ENCODE measurements at places on chromosomes 7 and 10.

DNA sequence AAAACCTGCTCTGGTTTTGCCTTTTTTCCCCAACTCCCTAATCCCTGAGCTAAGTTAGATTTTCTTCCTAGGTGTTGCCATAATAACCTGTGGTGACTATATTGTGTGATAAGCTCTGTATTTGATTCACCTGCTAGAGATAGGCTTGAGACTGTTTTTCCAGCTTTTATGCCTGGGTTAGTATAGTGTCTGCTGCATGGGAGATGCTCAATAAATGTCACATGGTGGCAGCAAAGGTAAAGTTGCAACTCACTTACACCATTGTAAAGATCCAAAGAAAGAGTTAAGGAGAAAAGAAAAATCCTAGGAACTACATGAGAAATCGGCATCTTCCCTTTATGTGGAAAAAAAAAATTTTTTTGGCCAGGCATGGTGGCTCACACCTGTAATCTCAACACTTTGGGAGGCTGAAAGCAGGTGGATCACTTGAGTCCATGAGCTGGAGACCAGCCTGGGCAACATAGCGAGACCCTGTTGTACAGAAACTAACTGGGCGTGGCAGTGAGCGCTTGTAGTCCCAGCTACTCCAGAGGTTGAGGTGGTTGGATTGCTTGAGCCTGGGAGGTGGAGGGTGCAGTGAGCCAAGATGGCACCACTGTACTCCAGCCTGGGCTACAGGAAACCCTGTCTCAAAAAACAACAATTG is 3.7 kb downstream of the CCNJ start:
- H3K4me1 ChIP-seq = peaks cover 55% of the 10 kb centered on the region
- peaks cover 54% of the 10 kb centered on the region for H3K36me3 ChIP-seq
- DNase-seq = no peak

- no peak overlapping the region for H3K4me3 ChIP-seq
- H3K4me1 ChIP-seq = no peaks in the 10 kb centered on the region
- no peaks in the 10 kb centered on the region for H3K27me3 ChIP-seq
- no peak overlapping the region for H3K27ac ChIP-seq
- DNase-seq = no peak
Measured at GRCh38 chr10:132833421-132834111, 47.6 kb upstream of the NKX6-2 start.

DNA sequence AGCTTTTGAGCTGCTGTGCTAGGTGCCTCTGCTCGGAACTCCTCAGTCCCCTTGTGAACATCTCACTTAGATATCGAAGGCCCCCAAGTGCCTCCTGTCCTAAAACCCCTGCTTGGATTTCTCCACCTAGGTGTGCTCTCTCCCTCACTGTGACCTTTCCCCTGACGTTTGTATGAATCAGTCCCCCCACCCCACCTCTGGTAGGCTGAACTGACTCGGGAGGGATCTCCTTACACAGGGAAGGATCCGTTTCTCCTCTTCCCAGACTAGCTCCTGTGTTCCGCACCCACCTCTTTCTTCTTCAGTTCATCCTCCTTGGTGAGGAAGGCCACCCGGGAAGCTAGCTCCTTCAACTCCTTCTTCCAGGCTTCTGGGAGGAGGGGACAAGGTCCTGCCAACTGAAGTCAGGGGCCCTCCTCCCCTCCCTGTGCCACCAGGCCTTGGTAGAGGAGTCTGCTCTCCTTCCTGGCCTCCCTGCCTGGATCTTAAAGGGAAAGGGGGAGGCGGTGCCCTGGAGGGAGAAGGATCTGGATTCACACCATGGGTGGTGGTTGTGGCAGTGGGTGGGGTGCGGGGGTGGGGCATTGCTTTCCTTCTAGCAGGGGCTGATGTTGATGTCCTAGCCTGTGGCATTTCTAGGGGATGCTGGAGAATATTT is 6.8 kb downstream of the TBATA start:
- no peaks in the 10 kb centered on the region for H3K27me3 ChIP-seq
- no peak overlapping the region for H3K4me3 ChIP-seq
- no peak overlapping the region for H3K27ac ChIP-seq
- no peak for DNase-seq

DNA sequence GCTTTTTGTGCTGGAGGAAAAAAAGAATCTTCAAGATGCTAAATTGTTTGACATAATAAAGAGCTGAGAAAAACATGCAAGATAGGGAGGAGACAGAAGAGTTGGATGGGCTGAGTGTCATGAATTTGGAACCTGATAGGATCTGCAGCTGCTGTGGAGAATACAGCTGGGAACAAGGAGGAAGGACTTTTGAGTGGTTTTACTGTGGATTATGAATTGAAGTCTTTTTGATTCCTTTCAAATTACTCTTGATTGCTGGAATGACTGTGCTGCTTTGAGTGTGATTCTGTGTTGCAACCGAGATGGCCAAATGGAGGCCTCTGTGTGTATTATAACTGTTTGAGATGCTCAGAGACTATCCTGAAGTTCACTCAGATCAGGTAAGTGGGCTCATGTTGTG is 4.0 kb downstream of the EFCAB10 start:
- H3K4me1 ChIP-seq = peaks cover 4% of the 10 kb centered on the region
- no peak overlapping the region for H3K4me3 ChIP-seq
- H3K27ac ChIP-seq = no peak overlapping the region
- H3K27me3 ChIP-seq = peaks cover 9% of the 10 kb centered on the region
- no peak for DNase-seq

- no peak for DNase-seq
- no peak overlapping the region for H3K4me3 ChIP-seq
- H3K27ac ChIP-seq = no peak overlapping the region
- no peaks in the 10 kb centered on the region for H3K27me3 ChIP-seq
- peaks cover 17% of the 10 kb centered on the region for H3K4me1 ChIP-seq
Measured at GRCh38 chr10:124798781-124799180, 2.8 kb upstream of the ABRAXAS2 start.

GRCh38 chr10:26436848-26437247 is 1.3 kb upstream of the APBB1IP start:
- peaks cover 10% of the 10 kb centered on the region for H3K36me3 ChIP-seq
- H3K4me3 ChIP-seq = peak overlapping the region; percentile 95
- DNase-seq = no peak
- H3K27me3 ChIP-seq = no peaks in the 10 kb centered on the region

GRCh38 chr7:35726654-35727053 is 31.7 kb upstream of the HERPUD2 start:
- H3K27ac ChIP-seq = peak overlapping the region; percentile 18
- DNase-seq = no peak
- peaks cover 91% of the 10 kb centered on the region for H3K4me1 ChIP-seq
- H3K27me3 ChIP-seq = no peaks in the 10 kb centered on the region
- H3K36me3 ChIP-seq = no peaks in the 10 kb centered on the region
- no peak overlapping the region for H3K4me3 ChIP-seq

DNA sequence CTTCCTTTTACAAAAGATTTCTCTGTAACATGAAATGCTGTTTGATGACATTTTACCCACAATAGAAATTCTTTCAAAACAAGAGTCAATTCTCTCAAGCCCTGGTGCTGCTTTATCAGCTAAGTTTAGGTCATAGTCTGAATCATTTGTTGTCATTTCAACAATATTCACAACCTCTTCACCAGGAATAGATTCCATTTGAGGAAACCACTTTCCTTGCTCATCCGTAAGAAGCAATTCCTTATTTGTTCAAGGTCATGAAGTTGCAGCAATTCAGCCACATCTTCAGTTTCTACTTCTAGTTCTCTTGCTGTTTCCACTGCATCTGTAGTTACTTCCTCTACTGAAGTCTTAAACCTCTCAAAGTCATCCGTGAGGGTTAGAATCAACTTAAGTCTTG is 315.3 kb downstream of the TYW1 start:
- no peak for DNase-seq
- H3K4me1 ChIP-seq = no peaks in the 10 kb centered on the region
- H3K36me3 ChIP-seq = peaks cover 56% of the 10 kb centered on the region
- H3K27ac ChIP-seq = no peak overlapping the region
- no peak overlapping the region for H3K4me3 ChIP-seq
- no peaks in the 10 kb centered on the region for H3K27me3 ChIP-seq

GRCh38 chr7:129785685-129786514 is 166.9 kb downstream of the UBE2H start:
- no peak overlapping the region for H3K27ac ChIP-seq
- H3K4me3 ChIP-seq = peak overlapping the region; percentile 50
- peaks cover 2% of the 10 kb centered on the region for H3K36me3 ChIP-seq
- peaks cover 39% of the 10 kb centered on the region for H3K4me1 ChIP-seq
- DNase-seq = no peak

DNA sequence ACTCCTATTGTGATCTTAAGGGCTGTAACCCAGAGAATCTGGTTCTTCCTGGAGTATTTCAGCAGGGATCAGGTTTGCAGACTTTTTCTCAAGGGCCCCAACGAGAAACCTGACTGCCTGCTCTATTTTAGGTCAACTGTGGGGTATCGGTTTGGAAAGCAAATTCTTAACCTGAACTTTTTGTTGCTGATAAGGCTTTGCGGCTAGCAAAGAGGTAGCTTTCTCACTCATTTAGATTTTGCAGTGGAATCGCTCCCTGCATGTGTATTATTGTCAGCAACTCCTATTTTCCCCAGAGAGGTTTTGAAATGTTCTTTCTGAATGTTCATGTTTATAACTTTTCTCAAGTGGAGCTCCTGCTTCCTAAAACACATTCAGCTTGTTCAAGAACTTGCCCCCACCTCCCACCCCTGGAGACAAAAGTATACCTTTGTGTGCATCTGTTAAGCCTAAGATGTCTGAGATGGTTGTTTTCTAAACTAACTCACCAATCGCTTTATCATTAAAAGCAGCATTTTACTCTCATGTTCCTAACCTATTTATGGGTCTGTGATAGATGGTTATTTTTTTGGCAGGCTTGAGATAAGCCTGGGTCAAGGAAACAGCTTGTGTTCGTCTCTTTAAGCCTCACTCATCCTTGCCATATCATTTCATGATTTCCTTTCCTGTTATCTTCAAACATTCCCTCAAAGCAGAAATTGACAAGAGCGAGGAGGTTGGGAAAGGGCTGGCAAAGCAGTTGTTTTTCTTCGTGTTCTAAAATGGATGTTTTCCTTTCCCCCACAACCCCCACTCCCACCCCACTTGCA is 129.8 kb downstream of the BAMBI start:
- no peaks in the 10 kb centered on the region for H3K36me3 ChIP-seq
- no peak overlapping the region for H3K4me3 ChIP-seq
- H3K27me3 ChIP-seq = peaks cover 26% of the 10 kb centered on the region
- no peaks in the 10 kb centered on the region for H3K4me1 ChIP-seq
- no peak for DNase-seq
- H3K27ac ChIP-seq = no peak overlapping the region

DNA sequence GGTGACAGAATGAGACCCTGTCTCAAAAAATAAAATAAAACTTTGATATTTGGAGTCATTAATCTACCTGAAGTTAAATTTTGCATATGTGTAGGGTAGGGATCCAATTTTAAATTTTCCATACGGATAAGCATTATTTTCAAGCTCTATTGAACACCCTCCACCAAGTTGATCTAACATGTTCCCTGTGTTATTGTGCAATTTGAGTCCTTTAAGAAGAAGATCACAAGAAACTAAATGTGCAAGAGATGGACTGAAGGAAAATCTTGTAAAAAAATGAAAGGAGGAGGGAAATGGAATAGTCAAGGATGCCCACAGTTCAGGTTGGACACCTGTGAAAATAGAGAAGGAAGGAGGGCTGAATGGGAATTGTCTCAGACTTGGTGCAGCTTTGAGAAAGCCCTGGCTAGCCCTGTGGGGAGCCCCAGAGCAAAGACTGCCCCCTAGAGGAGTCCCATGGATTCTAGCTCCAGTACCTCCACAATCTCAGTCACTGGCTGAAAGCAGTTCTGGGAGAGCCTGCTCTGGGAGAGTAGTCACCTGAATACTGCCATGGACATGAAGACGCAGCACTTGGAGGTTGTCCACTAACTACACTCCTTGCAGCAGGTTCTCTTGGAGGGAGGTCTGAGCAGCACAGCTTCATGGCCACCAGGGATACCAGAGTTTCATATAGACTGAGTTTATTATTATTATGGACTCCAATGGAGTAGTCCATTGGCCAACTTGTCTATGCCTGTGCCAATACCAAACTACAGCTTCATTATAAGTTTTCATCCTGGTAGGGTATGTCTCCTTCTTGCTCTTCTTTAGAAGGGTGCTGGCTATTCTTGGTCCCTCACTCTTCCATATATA is 5.7 kb upstream of the TIAL1 start:
- no peaks in the 10 kb centered on the region for H3K27me3 ChIP-seq
- H3K36me3 ChIP-seq = peaks cover 22% of the 10 kb centered on the region
- DNase-seq = peak; percentile 48
- H3K4me1 ChIP-seq = peaks cover 17% of the 10 kb centered on the region
- H3K4me3 ChIP-seq = no peak overlapping the region

DNA sequence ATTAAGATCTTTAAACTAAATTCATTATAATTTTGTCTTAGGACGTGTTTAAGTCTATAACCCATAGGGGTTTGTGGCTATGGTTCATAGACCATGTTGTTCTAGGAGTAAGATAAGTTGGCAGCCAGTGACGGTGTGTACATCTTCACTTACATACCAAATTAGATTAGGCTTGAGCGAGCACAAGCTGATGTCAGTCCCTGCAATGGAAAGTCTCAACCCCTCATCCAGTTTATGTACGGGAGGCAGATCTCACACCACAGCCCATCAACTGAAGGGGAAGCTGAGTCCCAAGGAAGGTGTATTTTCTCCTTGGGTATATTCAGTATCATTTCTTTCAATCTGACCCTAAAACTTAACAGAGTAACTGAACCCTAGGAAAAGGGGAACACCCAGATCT is 5.1 kb upstream of the SMC3 start:
- H3K4me1 ChIP-seq = peaks cover 4% of the 10 kb centered on the region
- peaks cover 15% of the 10 kb centered on the region for H3K27me3 ChIP-seq
- no peaks in the 10 kb centered on the region for H3K36me3 ChIP-seq
- DNase-seq = no peak
- H3K27ac ChIP-seq = no peak overlapping the region

GRCh38 chr10:45425621-45426563 is 51.9 kb downstream of the ALOX5 start:
- H3K27ac ChIP-seq = no peak overlapping the region
- no peaks in the 10 kb centered on the region for H3K36me3 ChIP-seq
- H3K4me1 ChIP-seq = peaks cover 23% of the 10 kb centered on the region

DNA sequence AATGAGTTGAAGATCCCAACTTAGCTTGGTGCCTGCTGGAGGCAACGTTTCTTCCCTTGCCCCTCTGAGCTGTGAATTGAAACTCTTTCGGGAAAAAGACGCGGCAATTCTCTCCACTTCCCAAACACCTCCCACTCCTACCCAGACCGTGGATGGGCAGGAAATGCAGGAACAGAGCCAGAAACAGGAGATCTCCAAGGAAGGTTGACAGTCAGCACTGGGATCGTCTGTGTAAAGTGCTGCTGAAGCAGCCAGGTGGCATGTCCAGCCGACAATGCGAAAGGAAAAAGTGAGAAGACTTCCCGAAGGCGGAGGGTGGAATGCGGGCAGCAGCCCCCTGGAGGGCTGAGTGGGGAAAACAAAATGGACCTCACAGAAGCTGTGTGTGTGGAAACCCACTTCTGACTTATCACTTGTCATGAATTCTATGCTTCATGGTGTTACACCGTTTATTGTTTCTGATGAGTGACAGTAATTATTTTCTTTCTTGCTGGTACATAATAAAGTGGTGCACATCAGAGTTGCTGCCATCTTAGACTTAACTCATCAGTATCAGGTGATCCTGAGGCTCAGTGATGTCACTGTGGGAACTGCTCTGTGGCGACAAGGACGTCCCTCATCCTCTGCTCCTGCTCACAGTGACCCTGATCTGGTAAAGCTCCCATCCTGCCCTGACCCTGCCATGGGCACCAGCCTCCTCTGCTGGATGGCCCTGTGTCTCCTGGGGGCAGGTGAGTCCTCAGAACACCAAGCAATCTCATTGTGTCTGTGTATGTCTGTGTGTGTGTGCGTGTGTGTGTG is 220.5 kb upstream of the PRSS1 start:
- H3K36me3 ChIP-seq = no peaks in the 10 kb centered on the region
- no peak overlapping the region for H3K27ac ChIP-seq
- H3K27me3 ChIP-seq = peaks cover 2% of the 10 kb centered on the region
- peak overlapping the region; percentile 41 for H3K4me3 ChIP-seq
- DNase-seq = no peak

All from activated naive CD8-positive, alpha-beta T cell treated with anti-CD3 and anti-CD28 coated beads, Interleukin-2, amount 50 U/mL, for 24 hours (primary cell).